ENCODE measurements at places on chromosomes 12 and 14.

DNA sequence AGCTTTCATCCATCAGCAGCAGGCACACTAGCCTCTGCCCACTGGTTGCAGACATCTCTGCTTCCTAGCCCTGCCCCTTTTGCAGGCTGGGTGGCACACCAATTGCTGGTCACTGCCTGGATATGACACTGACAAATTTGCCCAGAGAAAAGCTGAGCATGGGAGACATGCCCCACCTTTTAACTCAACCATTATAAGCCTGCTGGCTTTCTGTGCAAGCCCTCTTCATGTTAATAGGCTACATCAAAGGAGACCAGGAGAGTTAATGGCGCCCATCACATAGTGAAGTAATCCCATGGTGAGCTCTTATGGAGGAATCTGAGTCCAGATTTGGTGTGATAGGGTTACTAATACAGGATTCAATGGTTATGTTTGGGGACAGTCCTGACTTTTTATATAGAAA lies 139.2 kb downstream of the KICS2 start:
- DNase-seq: no peak

DNA sequence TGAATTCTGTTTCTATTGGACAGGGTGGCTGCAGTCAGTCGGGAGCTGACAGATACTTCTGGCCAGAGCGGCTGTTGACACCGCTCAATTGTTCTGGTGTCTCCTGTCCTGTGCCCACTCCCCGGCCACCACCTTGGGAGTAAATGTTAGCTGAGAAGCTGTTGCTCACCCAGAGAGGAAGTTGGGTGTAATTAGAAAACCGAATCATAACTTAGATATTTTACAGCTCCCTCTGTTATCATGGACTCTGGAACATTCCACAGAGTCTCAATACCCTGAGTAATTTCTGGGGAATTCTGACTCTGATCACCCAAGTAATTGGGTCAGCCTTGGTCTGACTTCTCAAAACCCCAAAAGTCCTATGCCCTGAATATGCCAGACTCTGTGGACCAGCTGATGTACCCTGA lies 58.3 kb upstream of the RFLNA start:
- no peak for DNase-seq

- DNase-seq: no peak
These were observed 117.3 kb downstream of the BEGAIN start for GRCh38 chr14:100469632-100470522.

GRCh38 chr12:41074473-41074769 lies 113.7 kb upstream of the PDZRN4 start:
- no peak for DNase-seq

- no peak for DNase-seq
These were observed 41.4 kb downstream of the NOC4L start for GRCh38 chr12:132185705-132186104.

- DNase-seq: no peak
These were observed 39.2 kb downstream of the IGF1 start for GRCh38 chr12:102441077-102441596.

- no peak for DNase-seq
These were observed 186.3 kb downstream of the ADGRD1 start for GRCh38 chr12:131140069-131140435.

GRCh38 chr12:32609966-32610365 lies 69.1 kb upstream of the DNM1L start:
- no peak for DNase-seq

DNA sequence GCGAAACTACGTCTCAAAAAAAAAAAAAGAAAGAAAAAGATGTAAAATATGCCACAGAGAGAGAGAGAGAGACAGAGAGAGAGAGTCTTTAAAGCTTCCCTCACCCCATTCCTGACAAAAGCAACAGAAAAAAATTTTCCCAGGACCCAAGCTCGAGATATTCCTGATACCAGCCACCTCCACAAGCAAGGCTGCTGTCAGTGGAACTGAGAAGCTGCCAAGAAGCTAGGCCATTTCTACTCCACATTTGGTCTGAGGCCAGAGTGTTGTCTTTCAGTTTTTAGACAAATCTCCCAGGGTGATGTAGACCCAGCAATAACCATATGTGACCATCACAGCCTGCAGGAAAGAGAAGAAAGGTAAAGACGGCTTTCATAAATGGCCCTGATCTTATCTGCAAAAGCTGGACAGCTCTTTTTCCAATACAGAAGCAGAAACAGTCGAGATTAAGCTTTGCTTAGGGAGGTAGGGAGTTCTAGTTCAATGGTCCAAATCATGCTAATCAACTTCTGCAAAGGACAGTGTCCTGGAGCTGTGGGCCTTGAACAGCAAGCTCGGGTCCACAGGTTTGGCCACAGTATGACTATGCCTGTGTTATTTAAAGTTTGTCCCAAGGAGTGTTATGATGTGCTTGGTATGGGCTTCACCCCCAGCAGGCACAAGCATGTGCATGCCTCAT lies 130.3 kb upstream of the NUDT4 start:
- no peak for DNase-seq

DNA sequence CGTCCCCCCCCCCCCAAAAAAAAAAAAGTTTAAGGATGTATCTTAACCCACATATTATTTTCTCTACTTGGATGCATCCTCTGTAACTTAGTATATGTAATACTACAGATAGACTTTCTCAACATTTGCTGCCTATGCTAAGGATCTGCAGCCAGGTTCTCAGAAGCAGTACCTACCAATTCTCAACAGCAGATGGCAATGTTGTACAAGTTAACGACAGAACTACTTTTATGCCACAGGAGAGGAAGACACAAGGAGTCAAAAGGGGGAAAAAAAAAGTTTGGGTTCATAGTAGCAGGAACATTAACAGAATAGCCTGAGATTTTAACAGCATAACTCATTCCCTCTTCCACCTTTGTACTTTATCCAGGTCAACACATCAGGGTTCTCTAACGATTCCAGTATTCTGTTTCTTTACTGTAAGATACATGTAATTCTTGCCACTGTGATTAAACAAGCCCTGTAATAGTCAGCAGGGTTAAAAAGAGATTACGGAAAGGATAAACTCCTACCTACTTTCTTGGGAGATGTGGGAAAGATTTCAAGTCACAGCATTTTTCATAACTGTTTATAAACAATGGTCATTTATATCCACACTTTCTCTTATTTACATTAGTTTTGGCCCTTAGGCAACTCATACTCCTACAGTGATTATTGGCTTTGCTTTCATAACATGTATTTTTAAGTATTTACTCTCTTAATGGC lies 5.7 kb upstream of the NEK9 start:
- no peak for DNase-seq

All from 8988T (cell line).